PC-3 (cell line): ENCODE measurements at places on chromosomes 5 and 9. TPM values are rescaled to one million over a fixed set of nuclear protein-coding genes. Genes with fewer than 3 reads are reported as not detected.

BRD3OS gene
- 13.6 and 19.9 TPM in 2 replicates for total RNA-seq

GRCh38 chr5:8827696-8828095, 718.2 kb downstream of the SEMA5A start:
- H3K36me3 ChIP-seq, result no peaks in the 10 kb centered on the region
- peaks cover 70% of the 10 kb centered on the region for H3K4me1 ChIP-seq
- no peak overlapping the region for H3K4me3 ChIP-seq
- H3K27me3 ChIP-seq, result no peaks in the 10 kb centered on the region

HSPB3 gene
- not detected in 2 replicates for total RNA-seq

GRCh38 chr5:134554319-134555222, 29.1 kb downstream of the JADE2 start:
- H3K4me3 ChIP-seq, result no peak overlapping the region
- DNase-seq, result peak; percentile 81
- peaks cover 61% of the 10 kb centered on the region for H3K4me1 ChIP-seq
- peaks cover 16% of the 10 kb centered on the region; the same call in 1 of the 2 replicates for H3K36me3 ChIP-seq
- H3K27me3 ChIP-seq, result no peaks in the 10 kb centered on the region
- H3K27ac ChIP-seq, result peak overlapping the region; percentile 85

DNA sequence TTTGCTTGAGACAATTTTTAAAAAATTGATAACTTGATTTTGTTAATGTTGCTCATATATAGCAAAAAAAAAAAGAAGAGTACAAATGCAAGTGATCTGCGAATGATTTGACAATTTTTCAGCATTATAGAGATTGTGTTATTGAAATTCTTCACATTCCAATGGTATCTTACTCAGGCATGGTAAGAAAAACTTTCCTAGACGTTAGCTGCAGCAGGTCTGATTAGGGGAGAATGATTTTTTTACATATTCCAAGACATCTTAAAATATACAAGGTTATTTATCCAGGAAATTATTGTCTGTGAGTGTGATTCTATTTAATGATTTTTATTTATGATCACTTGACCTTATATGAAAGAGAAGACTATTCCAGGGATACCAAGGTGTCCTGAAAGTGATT, 361.9 kb downstream of the MAT2B start:
- H3K36me3 ChIP-seq, result no peaks in the 10 kb centered on the region
- no peaks in the 10 kb centered on the region for H3K4me1 ChIP-seq
- H3K27ac ChIP-seq, result no peak overlapping the region
- no peak for DNase-seq
- no peak overlapping the region for H3K4me3 ChIP-seq
- no peaks in the 10 kb centered on the region for H3K27me3 ChIP-seq

DNA sequence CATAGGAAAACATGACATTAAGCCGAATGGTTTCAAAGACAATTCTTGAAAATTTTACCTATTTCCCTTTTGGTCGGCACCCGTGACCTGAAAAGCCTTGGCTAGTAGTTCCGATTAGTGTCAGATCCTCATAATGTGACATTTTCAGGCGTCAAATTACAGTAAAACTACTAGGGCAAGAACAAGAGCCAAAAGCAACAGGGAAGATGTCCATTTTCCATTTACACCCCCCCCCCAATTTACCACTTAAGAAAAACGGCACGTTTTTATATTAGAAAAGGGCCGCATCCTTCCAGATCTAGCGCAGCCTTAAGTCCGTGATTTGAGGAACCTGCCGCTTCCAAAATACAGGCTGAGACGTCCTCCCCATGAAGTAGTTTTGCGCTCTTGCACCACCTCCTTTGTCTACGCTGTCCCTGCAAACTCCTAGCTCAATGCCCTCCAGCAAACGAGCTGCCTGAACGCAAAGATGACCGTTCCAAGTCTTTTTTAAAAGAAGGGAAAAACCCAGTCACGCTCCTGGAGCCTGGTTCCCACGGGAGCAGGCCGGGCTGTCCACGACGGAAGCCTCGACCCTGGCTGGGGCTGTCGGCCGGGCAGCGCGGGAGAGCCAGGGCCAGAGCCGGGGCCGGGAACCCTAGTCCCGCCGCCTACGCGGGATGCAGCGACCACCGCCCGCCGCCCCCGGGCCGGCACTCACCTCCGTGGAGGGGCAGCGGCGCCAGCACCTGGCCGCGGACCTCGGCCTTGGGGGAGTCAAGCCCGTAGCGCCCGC, 616 bp downstream of the RNF130 start:
- DNase-seq, result peak; percentile 37
- H3K4me1 ChIP-seq, result peaks cover 30% of the 10 kb centered on the region
- no peaks in the 10 kb centered on the region for H3K36me3 ChIP-seq
- H3K27ac ChIP-seq, result no peak overlapping the region

P4HA2 gene
- total RNA-seq, result 38.7 and 43.6 TPM in 2 replicates

IFNA2 gene
- not detected in 2 replicates for total RNA-seq

DNA sequence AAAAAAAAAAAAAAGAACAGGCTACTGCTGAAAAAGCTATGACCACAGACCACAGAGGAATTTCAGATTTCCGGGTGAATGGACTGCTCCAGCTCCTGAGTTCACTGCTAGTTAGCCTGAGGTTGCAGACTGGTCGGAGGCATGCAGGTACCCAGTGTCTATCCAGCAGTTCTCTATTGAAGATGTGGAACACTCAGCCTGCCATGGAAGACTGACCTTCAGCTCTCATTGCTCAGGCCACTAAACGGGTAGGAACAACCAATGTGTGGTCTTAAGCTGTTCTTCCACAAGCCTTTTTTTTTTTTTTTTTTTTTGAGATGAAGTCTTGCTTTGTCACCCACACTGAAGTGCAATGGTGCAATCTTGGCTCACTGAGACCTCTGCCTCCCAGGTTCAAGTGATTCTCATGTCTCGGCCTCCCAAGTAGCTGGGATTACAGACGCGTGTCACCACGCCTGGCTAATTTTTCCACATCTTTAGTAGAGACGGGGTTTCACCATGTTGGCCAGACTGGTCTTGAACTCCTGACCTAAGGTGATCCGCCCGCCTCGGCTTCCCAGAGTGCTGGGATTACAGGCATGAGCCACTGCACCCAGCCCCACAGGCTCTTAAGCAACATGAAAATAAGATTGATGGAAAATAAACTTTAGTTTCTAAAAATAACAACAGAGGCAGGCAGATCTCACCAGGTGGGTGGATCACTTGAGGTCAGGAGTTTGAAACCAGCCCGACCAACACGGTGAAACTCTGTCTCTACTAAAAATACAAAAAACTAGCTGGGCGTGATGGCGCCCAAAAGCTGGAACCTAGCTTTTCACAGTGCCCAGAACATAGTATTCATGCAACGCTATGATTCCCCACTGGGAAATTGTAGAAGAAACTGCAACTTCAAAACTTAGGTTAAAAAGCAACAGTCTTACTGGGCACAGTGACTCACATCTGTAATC, 20.0 kb upstream of the NPM1 start:
- no peak overlapping the region for H3K27ac ChIP-seq
- no peaks in the 10 kb centered on the region; the same call in 1 of the 2 replicates for H3K27me3 ChIP-seq
- no peak for DNase-seq
- no peak overlapping the region for H3K4me3 ChIP-seq

GRCh38 chr9:114287763-114288192, 35.1 kb upstream of the ORM1 start:
- H3K4me1 ChIP-seq, result peaks cover 9% of the 10 kb centered on the region
- DNase-seq, result no peak
- H3K27me3 ChIP-seq, result no peaks in the 10 kb centered on the region
- no peak overlapping the region for H3K4me3 ChIP-seq

WDR38 gene
- not detected in 2 replicates for total RNA-seq

CTNND2 gene
- 1.8 and 5.9 TPM in 2 replicates for total RNA-seq

- H3K36me3 ChIP-seq, result no peaks in the 10 kb centered on the region
- H3K27me3 ChIP-seq, result no peaks in the 10 kb centered on the region
- H3K4me1 ChIP-seq, result no peaks in the 10 kb centered on the region
- no peak overlapping the region for H3K27ac ChIP-seq
- no peak overlapping the region for H3K4me3 ChIP-seq
Observed at GRCh38 chr5:40599676-40600075, 80.0 kb upstream of the PTGER4 start.

GFPT2 gene
- total RNA-seq, result 2.2 and 5.9 TPM in 2 replicates

DNA sequence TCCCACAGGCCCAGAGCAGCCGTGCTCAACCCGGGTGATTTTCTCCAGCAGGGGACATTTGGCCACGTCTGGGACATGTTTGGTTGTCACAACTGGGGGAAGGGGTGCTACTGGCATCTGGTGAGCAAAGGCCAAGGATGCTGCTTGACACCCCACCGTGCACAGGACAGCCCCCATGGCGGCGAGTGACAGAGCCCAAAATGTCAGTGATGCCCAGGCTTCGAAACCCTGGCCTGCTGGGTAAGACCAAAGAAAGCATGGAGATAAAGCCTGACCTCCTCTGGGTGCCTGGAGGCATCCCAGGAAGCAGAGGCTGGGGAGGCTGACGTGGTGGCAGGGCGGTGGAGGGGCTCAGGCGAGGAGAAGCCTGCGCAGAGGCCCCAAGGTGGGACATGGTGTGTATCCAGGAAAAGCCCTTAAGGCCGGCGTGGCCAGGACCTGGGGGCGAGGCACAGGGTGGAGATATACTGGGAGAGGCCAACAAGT, 66.4 kb downstream of the ZNF354C start:
- no peak for DNase-seq
- H3K4me1 ChIP-seq, result no peaks in the 10 kb centered on the region
- no peak overlapping the region for H3K27ac ChIP-seq
- H3K4me3 ChIP-seq, result no peak overlapping the region
- H3K27me3 ChIP-seq, result no peaks in the 10 kb centered on the region
- no peaks in the 10 kb centered on the region for H3K36me3 ChIP-seq

DNA sequence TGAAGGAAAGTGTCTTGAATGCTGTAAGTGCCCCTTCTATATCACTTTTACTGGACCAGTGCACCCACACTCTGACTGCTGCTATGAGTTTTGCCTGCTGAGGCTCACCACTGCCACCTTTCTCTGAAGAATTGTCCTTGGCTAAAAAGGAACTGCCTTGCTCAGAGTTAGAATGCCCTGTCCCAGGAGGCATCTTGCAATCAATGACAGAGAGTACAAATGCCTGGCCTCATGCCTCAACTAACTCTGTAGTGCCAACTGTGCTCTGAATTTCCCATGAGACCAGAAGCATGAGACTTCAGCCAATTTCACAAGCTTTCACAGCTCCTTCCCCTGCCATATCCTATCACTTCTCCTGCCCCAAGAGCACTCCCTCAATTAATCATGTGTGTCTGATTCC, 569.7 kb downstream of the ZNF608 start:
- no peaks in the 10 kb centered on the region for H3K27me3 ChIP-seq
- no peak overlapping the region for H3K27ac ChIP-seq
- no peaks in the 10 kb centered on the region for H3K4me1 ChIP-seq
- H3K4me3 ChIP-seq, result no peak overlapping the region
- DNase-seq, result no peak
- no peaks in the 10 kb centered on the region for H3K36me3 ChIP-seq

TAF11L10 gene
- total RNA-seq, result not detected in 2 replicates

- DNase-seq, result peak; percentile 92
- H3K36me3 ChIP-seq, result no peaks in the 10 kb centered on the region
- H3K4me1 ChIP-seq, result peaks cover 42% of the 10 kb centered on the region
- peak overlapping the region; percentile 48 for H3K4me3 ChIP-seq
- no peaks in the 10 kb centered on the region for H3K27me3 ChIP-seq
Observed at GRCh38 chr5:132674671-132675506, 1.1 kb downstream of the IL4 start.

PCDHGA12 gene
- total RNA-seq, result 0.11 and 0.52 TPM in 2 replicates

DNA sequence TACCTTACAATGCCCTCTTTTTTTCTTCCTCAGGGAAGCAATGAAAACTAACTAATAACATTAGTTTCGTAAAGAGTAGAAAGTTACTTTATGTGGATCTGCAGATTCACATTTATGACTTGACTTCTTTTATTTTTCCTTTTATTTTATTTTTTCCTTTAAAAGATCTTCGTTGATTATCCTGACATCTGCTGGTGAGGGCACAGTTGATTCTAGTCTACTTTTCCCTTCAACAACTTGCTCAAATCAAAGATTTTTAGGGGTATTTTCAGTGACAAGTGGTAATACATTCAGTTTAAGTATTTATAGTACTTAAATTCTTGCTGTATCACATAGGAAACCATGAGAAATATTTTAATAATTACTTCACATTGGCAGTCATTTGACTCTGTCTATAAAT, 4.9 kb downstream of the EDIL3 start:
- peak; percentile 10 for DNase-seq
- no peaks in the 10 kb centered on the region for H3K27me3 ChIP-seq
- no peaks in the 10 kb centered on the region for H3K36me3 ChIP-seq
- peaks cover 8% of the 10 kb centered on the region; the same call in 1 of the 2 replicates for H3K4me1 ChIP-seq

GRCh38 chr9:113584428-113585084, 121.0 kb downstream of the RGS3 start:
- no peak overlapping the region for H3K4me3 ChIP-seq
- no peak overlapping the region for H3K27ac ChIP-seq
- no peaks in the 10 kb centered on the region for H3K27me3 ChIP-seq

GRCh38 chr5:100479079-100479688, 56.0 kb upstream of the FAM174A start:
- no peaks in the 10 kb centered on the region for H3K4me1 ChIP-seq
- H3K27ac ChIP-seq, result no peak overlapping the region
- peak; percentile 68 for DNase-seq
- no peaks in the 10 kb centered on the region for H3K27me3 ChIP-seq
- H3K36me3 ChIP-seq, result no peaks in the 10 kb centered on the region
- H3K4me3 ChIP-seq, result no peak overlapping the region

COL27A1 gene
- total RNA-seq, result 4.3 and 11.4 TPM in 2 replicates

DNA sequence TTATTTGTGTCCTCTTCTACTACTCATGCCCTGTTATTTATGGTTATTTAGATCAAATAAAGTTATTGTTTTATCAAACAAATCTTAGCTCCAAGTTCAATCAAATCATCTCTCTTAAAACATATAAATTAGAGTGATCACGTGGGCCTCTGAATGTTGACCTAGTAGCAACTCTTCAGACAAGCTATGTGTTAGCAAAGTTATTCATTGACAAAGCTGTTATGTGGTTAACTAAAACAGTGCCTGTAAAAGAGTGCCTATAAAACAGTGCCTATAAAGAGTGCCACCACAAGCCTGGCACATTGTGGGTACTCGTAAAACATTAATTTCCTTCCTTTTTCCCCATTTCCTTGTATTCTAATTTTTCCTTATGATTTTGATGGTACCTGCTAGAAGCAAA, 421.9 kb downstream of the HCN1 start:
- H3K27ac ChIP-seq, result no peak overlapping the region
- H3K4me3 ChIP-seq, result no peak overlapping the region
- H3K27me3 ChIP-seq, result 0 out of 2 replicates have a peak, but pooled peaks cover 3% of the 10 kb centered on the region
- H3K36me3 ChIP-seq, result no peaks in the 10 kb centered on the region
- H3K4me1 ChIP-seq, result no peaks in the 10 kb centered on the region

DNA sequence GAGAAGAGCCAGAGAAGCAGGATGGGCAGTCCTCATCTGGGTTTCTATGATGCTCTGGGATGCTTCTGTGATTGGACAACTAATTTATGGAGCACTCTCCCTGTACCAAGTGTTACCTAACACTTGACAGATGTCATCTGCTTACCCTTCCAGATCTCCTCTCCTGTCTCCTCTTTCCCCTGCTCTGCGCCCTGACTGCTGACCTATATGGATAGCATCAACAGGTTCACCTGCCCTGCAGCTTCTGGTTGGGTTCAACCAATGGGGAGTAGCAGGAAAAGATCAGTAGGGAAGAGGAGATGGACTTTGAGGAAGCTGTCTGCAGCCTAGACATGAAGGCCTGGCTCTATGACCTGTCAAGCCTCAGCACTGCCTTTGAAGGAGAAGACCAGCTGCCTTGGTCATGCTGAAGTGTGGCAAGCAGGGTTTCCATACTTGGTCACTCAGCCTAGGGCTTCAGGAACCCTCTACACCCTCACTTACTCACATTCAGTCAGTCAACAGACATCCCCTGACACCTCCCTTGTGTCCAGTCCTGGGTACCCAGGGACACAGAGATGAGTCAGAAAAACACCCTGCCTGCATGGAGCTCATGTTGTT, 11.3 kb upstream of the P4HA2 start:
- H3K27ac ChIP-seq, result no peak overlapping the region
- no peaks in the 10 kb centered on the region for H3K36me3 ChIP-seq
- no peaks in the 10 kb centered on the region for H3K27me3 ChIP-seq
- no peak overlapping the region for H3K4me3 ChIP-seq
- peaks cover 3% of the 10 kb centered on the region; the same call in 1 of the 2 replicates for H3K4me1 ChIP-seq
